AG09319 (cell line): ENCODE measurements at places on chromosomes 6 and 20.

- no peak for DNase-seq
These were observed 575.2 kb upstream of the JAG1 start for GRCh38 chr20:11248687-11249638.

GRCh38 chr6:33290459-33290858, 1.1 kb downstream of the PFDN6 start:
- no peak for DNase-seq

DNA sequence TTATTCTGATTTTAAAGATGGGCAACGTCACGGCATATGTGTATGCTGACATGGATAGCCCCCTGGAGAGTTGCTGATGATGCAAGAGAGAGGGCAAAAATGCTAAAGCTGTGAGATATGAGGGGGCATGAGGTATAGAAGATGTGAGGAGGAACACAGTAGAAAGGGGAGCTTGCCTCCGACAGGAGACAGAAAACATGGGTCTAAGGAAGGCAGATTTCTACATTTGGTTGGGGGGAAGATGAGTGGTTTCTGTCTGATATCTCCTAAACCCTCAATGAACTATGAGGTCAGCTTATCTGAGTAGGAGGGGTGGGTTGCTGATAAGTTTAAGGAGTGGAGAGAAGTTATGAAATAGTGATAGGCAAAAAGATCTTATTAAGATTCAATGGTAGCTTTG, 6.0 kb downstream of the RNF24 start:
- DNase-seq: no peak

DNA sequence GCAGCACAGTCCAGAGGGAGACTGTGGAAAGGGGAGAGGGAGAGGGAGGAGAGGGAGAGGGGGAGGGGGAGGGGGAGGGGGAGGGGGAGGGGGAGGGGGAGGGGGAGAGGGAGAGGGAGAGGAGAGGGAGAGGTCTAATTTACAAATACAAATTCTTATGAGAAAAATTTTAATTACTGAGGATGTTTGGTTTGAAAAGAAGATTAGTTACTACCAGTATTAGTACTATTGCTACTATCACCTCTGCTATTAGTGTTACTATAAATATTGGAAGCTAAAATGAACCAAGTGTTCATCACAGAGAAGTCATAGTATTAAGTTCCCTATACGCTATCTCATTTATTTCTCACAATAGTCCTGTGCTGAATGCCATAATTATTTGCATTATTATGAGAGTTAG, 14.3 kb upstream of the TSBP1 start:
- no peak for DNase-seq

DNA sequence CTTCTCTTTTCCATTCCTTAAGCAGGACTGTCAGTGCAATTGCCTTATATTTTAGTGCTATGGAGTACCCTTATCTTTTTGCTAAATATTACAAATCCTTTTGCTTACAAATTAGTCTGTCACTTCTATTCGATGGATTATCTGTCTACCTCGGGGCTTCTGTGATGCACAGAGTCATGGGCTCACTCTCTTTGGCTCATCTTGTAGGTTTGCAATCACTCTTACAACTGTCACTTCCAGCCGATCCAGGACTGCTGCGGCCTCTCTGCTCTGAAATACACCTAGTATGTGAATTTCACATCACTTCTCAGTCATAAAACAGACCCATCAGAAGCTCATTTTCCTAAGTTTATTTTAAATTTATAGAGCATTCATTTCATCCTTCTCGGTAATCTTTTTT, 293.2 kb upstream of the QKI start:
- DNase-seq: no peak

DNA sequence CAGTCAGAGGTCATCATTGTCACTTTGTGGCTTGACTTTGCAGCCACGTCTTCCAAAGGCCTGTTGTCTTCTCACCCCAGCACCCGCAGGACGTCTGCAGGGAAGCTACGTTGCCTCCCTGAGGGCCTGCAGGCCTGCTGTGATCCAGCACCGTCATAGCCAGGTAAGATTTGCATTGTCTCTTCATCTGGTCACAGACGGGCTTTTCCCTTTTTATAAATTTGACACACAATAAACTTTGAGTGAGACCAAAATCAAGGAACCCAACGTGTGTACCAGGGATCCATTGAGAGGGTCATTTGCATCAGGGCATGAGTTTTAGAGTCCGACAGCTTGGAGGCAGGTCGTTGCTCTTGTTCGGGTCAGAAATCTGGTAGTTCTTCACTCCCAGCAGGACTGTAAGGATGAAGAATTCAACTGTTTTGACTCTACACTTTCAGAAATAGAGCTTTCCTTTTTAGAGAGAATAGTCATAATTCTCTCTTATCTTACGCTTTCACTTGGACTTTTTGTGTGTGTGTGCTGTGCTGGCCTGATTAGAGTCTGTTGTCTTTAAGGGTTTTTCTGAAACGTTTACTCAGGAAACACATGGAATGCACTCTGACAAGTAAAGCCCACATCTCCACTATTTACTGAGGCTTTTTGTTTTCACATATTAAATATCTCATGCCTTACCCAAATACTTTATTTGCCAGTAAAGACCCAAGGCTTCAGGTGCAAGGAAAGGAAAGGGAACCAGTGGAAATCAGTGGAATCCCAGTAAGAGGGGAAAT, 177.2 kb upstream of the TAB2 start:
- DNase-seq: no peak

- DNase-seq: no peak
These were observed 66.7 kb downstream of the GCNT2 start for GRCh38 chr6:10587656-10588406.

- no peak for DNase-seq
These were observed 168.5 kb downstream of the CDC5L start for GRCh38 chr6:44556046-44556445.

GRCh38 chr6:152575621-152576150, 61.5 kb downstream of the SYNE1 start:
- DNase-seq: no peak

DNA sequence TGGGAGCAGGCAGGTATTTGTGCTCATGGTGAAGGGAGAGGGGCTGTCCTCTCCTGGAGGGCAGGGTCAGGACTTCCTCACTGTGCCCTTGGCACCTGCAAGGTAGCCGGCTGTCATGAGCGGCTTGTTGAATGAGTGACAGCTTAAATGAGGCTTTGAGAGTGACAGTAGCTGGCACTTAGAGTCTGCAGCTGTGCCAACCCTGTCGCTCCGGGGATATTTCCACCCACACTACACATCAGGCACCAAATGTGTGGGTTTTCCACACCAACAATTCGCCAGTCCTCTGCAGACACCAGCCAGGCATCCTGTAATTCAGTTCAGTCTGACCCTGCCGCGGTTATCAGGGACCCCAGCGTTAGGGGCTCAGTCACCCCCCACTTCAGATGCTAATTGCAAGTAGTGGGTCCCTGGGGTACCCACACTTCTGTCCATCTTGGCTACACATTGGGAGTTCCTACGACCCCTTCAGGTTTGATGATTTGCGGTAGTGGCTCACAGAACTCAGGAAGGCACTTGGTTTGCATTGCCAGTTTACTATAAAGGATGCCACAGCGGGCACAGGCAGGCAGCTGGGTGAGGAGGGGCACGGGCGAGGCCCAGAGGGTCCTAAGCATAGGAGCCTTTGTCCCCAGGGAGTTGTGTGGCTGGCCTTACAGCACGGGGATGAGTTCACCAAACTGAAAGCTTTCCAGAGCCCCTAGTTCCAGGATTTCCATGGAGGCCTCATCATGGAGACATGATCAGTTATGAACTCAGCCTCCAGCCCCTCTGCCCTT, 9.1 kb downstream of the MTG2 start:
- DNase-seq: no peak

DNA sequence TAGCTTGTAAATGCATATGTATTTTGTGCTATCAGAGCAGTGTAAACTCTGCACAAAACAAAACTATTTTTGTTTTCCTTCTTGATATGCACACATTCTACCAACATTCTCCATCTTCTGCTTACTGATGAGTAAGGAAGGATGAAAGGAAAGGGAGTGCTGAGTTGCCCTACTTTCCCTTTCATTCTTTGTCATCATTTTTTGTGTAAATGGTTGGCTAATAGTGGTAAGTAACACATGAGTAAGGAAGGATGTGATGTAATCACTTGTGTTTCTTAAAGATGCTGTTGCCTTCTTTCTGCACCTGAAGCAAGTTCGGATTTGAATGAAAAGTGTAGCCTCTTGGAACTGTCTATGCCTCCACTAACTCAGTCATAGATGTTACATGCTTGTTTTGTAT, 4.6 kb upstream of the REV3L start:
- no peak for DNase-seq

DNA sequence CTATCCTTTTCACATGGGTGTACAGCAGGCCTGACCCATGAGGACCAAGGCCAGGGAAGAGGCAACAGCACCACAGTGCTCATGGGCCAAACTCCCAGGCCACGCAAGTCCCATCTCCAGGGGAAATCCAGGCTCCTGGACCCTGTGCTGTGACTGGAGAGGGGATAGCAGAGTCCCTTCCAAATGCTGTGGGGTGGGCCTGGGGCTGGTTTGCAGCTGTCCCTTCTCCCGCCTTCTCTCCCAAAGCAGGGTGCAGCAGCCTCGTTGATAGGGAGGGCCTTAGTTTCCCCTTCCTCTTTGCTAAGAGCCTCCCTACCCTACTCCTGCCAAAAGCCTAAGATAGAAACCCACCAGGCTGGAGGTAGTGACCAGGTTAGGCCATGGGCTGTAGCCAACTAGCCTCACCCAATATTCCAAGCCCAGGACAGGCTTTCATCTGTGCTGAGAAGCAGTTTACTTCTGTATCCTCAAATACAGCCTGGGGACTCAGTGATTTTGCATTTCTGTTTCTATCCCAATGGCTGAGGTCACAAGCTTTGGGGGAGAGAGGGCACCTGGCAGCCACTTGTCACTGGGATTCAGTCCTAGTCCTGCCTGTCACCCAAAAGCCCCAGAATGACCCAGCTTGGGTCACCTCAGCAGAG, 1.4 kb downstream of the CTSZ start:
- DNase-seq: no peak

- no peak for DNase-seq
These were observed 7.6 kb upstream of the ID1 start for GRCh38 chr20:31597481-31597855.

GRCh38 chr6:36419310-36419709, 23.3 kb downstream of the PXT1 start:
- no peak for DNase-seq

- DNase-seq: no peak
These were observed 182.6 kb downstream of the CDKAL1 start for GRCh38 chr6:20716865-20717264.

DNA sequence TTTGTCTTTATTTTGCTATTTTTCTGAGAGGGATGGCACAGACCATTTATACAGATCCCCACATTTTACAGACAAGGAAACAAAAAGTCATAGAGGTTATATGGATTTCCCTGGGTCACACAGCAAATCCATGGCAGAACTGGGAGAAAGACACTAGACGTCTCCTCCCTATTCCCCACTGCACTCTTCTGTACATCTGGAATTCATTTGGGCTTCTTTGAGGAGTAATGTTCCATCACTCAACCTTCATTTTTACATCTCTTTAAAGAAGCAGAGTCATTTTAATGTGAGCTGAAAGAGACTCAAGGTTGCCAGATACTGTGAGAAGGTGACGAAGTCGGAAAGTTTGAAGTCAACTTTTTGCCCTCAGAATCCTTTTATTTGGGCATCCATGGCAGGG, 207.3 kb downstream of the OTOR start:
- no peak for DNase-seq

- no peak for DNase-seq
These were observed 7.0 kb upstream of the APMAP start for GRCh38 chr20:24999568-24999967.

GRCh38 chr20:31862506-31862905, 7.8 kb downstream of the DUSP15 start:
- DNase-seq: no peak

- no peak for DNase-seq
These were observed 15.5 kb downstream of the COL9A3 start for GRCh38 chr20:62832212-62832922.

- no peak for DNase-seq
These were observed 58.3 kb downstream of the IPCEF1 start for GRCh38 chr6:154298297-154298696.

GRCh38 chr20:54355631-54356280, 119.6 kb upstream of the DOK5 start:
- DNase-seq: no peak
